Activated CD4-positive, alpha-beta T cell treated with anti-CD3 and anti-CD28 coated beads for 1 hour (primary cell): ENCODE measurements at places on chromosomes 7 and 10.

DNA sequence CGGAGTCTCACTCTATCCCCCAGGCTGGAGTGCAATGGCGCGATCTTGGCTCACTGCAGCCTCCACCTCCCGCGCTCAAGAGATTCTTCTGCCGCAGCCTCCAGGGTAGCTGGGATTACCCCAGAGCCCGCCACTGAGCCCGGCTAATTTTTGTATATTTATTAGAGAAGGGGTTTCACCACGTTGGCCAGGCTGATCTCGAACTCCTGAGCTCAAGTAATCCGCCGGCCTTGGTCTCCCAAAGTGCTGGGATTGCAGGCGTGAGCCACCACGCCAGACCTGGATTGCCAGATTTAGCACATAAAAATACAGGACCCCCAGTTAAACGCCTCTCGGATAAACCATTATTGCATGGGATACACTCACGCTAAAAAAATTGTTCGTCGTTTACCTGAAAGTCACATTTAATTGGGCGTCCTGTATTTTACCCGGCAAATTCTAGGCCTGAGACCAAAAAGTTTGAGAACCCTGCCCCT, 375 bp upstream of the GATAD1 start:
- DNase-seq, result no peak

GRCh38 chr7:14839307-14839706, 63.2 kb downstream of the DGKB start:
- DNase-seq, result no peak

DNA sequence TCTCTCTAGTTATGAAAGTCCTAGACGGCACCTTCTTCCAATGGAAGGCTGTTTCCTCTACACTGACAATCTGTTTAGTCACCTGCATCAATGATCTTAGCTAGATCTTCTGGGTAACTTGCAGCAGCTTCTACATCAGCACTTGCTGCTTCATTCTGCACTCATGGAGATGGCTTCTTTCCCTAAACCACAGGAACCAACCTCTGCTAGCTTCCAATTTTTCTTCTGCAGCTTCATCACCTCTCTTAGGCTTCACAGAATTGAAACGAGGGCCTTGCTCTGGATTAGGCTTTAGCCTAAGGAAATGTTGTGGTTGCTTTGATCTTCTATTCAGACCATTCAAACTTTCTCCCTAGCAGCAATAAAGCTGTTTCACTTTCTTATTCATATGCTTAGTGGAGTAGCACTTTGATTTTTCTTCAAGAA, 24.6 kb downstream of the NAMPT start:
- no peak for DNase-seq

DNA sequence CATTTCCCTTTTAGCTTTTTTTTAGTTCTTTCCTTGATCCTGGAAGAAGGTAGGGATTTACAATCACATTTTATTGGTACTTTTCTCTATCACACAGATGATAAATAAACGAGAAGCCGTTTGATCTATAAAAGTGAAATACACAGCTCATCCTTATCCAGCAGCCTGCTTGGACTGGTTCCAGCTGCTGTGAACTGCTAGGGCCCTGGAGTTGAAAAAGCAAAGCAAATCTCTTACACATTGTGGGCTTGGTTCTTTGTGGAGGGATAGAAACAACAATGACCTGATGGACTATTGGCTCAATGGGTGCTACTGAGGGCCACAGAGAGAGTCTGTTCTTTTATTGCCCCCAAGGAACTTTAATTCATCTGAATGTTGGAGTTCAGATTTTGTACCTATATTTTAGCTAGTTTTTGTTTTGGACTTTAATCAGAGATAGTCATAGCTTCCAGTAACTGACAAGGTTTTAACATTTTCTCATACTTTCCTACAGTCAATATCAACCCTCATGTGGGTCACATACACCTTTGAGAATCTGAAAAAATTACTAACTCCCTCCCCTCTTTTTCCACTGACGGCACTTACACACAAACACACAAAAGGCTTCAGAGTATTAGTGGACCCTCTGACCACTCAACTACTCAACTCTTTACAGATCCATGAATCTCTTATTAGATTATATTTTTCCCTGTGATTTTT, 91.6 kb upstream of the CCDC6 start:
- DNase-seq, result no peak

GRCh38 chr10:21172542-21172929, 275.4 kb upstream of the NEBL start:
- no peak for DNase-seq
